ENCODE measurements at places on chromosomes 16 and 17.
A peak's percentile ranks its signal among the peaks of the same experiment; 100 is the strongest.

- DNase-seq, result no peak
Observed at GRCh38 chr16:84567286-84567962, 50.5 kb downstream of the COTL1 start.

DNA sequence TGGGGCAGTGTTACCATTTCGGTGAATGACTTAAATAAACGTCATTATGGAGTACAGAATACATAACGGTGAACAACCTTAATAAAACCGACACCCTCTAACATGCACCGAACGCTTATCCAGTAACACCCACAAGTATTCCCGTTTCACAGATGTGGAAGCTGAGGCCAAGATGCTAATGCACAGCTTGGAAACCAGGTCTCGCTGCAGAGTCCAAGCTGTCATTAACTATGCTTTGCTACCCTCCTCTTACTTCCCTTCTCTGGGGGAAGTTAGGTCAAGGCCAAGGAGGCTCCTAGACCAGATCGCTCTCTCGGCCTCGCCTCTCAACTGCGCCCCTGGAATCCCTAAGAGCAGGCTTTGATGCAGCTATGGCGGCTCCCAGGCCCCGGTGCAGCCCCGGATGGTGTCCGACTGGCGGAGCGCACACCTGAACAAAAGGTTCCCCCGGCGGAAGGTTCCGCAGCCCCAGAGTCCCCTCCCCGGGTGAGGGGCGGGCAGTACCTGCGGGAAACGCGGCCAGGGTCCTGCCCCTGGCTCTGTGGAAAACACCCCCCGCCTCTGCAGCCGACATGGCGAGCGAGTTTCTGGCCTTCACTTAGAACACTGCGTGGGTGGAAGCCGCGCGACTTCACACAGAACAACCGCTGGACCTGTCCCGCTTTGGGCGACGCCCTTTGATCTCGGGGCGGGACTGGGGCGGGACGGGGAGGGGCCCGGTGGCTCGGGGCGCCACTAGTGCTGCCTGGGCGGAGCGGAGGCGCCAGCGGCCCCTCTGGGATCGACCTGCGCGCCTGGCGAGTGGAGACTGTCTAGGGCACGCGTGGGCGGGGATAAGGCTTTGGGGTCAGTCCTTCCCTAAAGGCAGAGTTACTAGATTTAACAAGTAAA is at the start of gene CPPED1:
Gene CPPED1, minus strand, starts transcription at position 685 of the 891 bp plus-strand sequence. Its CDS starts 111 bp downstream, at position 574.
- DNase-seq, result peak; percentile 86

- DNase-seq, result no peak
Observed at GRCh38 chr16:54056921-54057320, 229.7 kb downstream of the IRX3 start.

GRCh38 chr17:37373530-37374159 is 2.1 kb upstream of the C17orf78 start:
- DNase-seq, result peak; percentile 85

- DNase-seq, result no peak
Observed at GRCh38 chr16:2090777-2091546, 43.2 kb downstream of the TSC2 start.

DNA sequence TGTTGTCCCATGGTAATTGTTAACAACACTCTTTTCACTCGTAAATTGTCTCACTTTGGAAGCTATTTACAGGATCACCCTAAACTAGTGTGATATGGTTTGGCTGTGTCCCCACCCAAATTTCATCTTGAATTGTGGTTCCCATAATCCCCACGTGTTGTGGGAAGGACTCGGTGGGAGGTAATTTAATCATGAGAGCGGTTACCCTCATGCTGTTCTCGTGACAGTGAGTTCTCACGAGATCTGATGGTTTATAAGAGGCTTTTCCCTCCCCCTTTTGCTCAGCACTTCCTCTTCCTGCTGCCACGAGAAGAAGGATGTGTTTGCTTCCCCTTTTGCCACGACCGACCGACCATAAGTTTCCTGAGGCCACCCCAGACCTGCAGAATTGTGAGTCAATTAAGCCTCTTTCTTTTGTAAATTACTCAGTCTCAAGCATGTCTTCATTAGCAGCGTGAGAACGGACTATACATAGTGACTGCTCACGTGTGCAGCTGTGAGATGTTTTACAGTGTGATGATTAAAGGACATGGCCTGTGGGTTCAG is 34.4 kb downstream of the DNAH3 start:
- no peak for DNase-seq

All from DMS79 treated with DMSO at 0.1 percent for 48 hours (cell line).